SK-N-SH (cell line): ENCODE measurements at places on chromosomes 6 and 20. TPM values are rescaled to one million over a fixed set of nuclear protein-coding genes. Genes with fewer than 3 reads are reported as not detected.

The SLC22A1 gene
- polyA plus RNA-seq = 0.10 and 0.20 TPM in 2 replicates

The LAMP5 gene
- polyA plus RNA-seq = 4.8 and 10.1 TPM in 2 replicates

The PPIL6 gene
- polyA plus RNA-seq = 1.1 and 1.9 TPM in 2 replicates

The POU5F1 gene
- not detected in 2 replicates for polyA plus RNA-seq

The VSTM2L gene
- polyA plus RNA-seq = 4.8 and 5.1 TPM in 2 replicates

The RHAG gene
- polyA plus RNA-seq = not detected in 2 replicates

The LPA gene
- not detected in 2 replicates for polyA plus RNA-seq

The PBX2 gene
- 74.5 and 83.1 TPM in 2 replicates for polyA plus RNA-seq

The CTCFL gene
- not detected in 2 replicates for polyA plus RNA-seq

The ERGIC3 gene
- 661 and 799 TPM in 2 replicates for polyA plus RNA-seq
